Stimulated activated CD4-positive, alpha-beta T cell treated with anti-CD3 and anti-CD28 coated beads, Interleukin-1b, Interleukin-23, amount 100 ng/mL, for 24 hours (primary cell): ENCODE measurements at places on chromosomes 6 and 20.
A peak's percentile ranks its signal among the peaks of the same experiment; 100 is the strongest.

DNA sequence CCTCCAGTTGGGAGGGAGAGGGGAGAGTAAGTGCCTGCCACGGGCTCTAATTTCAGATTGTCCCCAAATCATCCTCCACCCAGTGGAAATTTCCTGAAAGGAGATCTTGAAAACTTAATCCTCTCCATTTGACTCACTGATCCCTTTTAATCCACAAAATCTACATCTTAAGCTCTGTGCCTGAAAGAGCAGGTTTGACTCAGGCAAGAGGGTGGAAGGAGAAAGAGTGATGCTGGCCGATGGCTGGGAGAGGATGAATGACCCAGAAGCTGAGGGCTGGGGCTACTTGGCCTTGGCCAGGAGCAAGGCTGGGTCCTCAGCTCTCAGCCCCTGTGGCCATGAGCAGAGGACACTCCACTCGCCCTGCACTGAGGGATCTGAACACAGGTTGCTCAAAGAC lies 8.1 kb downstream of the BPIFA2 start:
- no peak for DNase-seq

- no peak for DNase-seq
These were observed 143.8 kb upstream of the MLIP start for GRCh38 chr6:53967415-53967814.

GRCh38 chr6:134495203-134495889 lies 177.4 kb upstream of the SGK1 start:
- no peak for DNase-seq

GRCh38 chr20:57564180-57564802 lies 3.4 kb downstream of the PCK1 start:
- no peak for DNase-seq

- no peak for DNase-seq
These were observed 71.3 kb upstream of the SOX4 start for GRCh38 chr6:21522143-21522747.

- DNase-seq, result no peak
These were observed 183.0 kb upstream of the TAB2 start for GRCh38 chr6:149134511-149134933.

GRCh38 chr6:148884461-148884860 lies 137.6 kb downstream of the UST start:
- no peak for DNase-seq

DNA sequence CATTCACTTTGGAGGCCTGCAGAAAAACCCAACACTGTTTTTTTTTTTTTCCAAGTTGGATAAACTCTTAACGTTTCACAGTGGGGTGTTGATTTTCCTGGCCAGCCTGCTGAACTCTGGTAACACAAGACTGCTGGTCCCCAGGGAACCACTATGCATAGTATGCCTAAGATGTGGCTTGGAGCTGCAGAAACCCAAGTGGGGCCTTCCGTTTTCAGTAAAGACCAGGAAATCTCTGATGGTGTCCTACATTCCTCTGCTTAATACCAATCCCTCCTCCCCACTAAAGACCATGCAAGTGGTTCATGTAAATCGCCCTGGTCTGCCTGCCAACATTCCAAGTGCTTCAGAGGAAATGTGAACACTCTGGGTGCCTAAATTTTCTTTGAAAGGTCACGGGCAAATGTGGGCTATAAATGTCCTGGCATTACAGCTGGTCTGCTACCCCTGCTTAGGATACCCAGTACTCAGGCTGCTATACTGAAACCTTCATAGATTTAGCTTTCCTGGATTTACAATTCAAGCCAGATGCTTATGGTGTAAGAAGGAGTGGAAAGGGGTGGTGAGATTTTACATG lies 615.4 kb downstream of the MAFB start:
- no peak for DNase-seq

- no peak for DNase-seq
These were observed 248.3 kb downstream of the LY86 start for GRCh38 chr6:6836609-6837406.

- peak; percentile 70 for DNase-seq
These were observed 15.7 kb upstream of the HLA-A start for GRCh38 chr6:29926413-29927274.

DNA sequence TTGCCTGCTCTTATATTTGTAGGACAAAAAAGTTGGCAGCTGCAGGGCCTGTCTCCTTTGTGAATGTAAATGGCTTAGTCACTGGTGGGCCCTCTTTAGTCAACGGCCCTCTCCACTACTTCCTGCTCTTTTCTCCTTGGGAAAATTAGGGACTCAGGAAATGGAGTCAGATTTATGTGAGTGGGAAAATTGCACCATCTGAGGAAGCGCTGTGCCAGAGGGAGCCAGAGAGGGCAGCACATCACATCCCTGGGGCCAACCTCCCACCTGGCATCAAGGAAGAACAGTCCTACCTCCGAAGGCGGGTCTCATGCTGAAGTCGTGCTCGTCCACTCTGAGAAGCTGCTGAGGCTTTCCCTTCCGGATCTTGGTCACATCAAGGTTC lies 15.6 kb downstream of the GABRR2 start:
- no peak for DNase-seq

DNA sequence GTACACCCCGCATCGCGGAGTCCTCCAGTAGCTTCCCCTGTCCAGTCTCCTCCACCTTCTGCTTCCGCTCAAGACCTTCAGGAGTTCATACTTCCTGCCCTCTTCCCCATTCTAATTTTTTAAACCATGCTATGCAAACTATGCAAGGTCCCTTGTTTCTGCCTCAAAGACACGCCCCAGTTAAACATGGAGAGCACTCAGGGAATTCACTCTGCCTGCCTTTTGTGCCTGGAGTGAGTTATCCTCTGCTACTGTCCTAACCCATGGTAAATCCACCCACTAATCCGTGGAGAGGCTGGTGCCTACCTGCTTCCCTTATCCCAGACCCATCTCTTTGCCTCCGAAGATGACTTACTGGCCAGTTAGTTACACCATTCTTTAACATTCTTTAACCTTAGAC lies 473.7 kb upstream of the JARID2 start:
- no peak for DNase-seq

DNA sequence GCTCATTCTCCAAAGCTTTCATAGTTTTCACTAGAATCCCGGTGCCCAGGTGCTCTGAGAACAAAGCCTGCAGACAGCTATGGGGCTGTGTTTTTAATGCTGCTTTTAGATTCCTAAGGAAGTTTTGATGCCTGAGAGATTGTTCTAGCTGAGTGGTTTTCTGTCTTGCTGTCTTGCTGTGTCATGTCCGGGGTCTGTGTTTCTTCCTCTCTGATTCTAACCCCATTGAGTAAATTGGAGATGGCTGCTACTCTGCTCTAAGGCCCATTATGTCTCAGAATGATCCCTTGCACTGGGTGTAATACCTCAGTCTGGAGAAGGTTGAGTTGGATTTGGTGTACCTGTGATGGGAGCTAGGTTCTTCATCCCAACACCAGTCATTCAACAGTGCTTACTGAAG lies 63.4 kb downstream of the ARID1B start:
- no peak for DNase-seq

- no peak for DNase-seq
These were observed 164.2 kb downstream of the DTNBP1 start for GRCh38 chr6:15498640-15499039.

DNA sequence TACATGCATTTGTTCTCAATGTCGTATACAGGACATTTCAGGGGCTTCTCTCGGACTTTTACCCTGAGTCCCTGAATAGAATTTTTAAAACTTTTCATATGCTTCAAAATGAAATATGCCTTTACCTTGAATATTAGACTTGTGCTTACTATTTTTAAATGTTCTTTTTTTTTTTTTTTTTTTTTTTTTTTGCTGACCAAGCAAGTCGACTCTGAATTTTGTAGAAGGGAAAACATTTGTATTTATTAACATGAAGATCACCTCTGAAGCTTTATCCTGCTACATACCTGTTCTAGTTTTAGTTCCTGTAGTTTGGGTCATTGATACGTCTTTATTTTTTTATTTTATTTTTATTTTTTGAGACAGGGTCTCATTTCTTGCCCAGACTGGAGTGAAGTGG lies 39.7 kb upstream of the SAYSD1 start:
- no peak for DNase-seq

- no peak for DNase-seq
These were observed 298.8 kb downstream of the GMDS start for GRCh38 chr6:1946583-1946982.

DNA sequence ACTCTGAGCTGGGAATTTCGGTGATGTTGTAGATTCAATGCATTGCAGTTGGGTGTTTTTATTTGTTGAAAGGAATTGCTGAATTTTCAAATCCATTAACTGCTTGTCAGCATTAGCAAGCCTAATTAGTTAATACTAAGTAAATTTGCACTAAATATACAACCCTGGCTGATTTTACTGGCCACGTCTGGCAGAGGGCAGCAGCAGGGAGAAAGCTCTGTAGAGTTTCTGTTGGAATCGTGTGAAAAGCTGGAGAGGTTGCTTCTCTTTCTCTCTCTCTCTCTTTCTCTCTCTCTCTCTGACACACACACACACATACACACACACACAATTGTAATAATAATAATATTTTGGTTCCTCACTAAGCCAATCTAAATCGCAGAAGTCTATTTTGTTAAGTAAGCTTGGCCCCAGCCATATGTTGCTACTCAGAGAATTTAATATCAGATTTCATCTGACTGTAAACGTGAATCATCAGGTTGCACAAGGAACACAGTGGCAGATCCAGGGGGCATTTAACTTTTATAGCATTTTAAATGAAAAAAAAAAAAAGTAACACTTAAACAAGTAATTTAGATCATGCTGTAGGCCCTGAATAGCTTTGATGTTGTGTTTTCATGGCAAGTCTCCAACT lies 289.5 kb downstream of the ESR1 start:
- DNase-seq, result no peak

DNA sequence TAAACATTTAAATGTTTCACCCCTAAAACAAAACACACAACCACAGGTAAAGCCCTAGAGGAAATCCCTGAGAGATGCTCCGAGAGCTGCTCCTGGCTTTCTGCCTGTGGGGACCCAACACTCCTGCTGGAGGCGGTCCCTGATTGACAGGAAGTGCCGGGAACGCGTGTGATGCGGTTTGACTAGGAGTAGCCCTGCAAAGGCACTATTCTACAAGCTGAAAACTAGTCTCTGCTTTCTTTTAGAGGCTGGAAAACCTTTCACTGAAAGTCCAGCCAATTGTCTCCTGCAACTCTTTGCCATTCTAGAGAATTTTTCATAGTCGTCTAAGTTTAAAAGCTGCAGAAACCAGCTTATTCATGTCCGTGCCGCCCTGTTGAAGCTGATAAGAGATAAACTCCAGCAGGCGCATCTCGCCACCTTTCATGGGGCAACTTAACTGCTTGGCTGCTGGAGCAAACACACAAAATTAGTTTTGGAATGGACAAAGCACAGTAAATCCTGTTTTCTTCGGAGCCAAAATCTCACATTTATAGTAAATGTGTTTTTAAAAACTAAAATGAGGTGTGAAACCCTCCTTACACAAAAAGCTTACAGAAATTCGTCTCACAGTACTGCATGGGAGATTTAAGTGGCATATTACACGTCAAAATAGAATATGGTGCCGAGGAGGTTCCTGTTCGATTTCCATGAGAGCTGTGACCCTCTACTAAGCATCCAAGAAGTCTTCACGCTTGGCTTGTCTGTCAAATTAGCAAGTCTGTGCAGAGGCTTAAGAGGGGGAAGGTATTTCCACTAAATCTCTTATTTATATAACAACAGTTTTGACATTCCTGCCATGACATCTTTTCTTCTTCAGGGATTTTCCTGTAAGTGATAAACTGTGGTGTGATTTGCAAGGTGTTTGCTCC lies 46.9 kb downstream of the DACT2 start:
- no peak for DNase-seq

DNA sequence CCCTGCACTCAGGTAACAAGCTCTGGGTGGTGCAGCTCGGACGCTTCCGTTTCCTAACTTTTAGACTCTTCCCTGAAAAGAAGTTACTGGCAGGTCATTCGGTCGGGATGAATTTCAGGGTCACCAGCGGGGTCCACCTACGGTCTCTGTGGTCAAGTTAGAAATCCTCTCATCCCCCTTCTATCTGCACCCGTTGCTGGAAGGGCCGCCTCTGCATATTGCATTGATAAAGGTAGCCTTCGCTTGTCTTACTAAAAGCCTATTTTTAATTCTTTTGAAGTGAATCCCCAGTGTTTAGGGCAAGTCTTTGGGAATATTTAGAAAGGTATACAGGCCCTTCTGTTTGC lies 47.3 kb downstream of the LRRN4 start:
- no peak for DNase-seq

DNA sequence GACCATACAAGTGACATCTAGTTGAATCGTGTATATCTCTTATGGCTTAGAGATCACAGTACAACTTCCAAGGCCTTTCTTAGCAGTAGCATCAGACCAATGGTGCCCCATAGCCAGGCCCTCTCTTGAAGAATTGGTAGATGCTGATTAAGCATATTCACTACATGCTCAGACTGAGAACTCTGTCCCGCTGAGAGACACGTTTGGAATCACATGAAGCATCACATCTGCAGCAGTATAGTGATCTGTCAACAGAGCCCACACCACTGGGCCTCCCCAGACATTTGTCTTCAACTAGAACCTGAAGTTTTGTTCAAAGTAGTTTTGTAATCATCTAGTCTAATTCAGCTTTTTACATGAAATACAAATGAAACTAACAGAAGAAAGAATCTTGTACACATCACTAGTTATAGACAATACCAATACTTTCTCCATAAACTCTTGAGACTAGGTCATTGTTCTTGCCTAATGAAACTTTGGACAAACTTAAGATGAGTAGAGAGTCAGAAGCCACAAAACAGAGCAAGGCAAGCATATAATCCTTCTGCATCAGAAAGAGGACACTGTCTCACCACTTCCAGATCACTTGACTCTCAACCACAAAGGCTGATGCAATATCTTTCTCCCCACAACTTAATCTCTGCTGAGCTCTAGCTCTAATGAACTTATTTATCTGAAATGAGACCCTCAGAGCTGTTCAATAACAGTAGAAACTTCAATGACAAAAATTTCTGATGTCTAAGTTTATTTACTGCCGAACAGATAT lies 182.7 kb downstream of the TBX18 start:
- no peak for DNase-seq

DNA sequence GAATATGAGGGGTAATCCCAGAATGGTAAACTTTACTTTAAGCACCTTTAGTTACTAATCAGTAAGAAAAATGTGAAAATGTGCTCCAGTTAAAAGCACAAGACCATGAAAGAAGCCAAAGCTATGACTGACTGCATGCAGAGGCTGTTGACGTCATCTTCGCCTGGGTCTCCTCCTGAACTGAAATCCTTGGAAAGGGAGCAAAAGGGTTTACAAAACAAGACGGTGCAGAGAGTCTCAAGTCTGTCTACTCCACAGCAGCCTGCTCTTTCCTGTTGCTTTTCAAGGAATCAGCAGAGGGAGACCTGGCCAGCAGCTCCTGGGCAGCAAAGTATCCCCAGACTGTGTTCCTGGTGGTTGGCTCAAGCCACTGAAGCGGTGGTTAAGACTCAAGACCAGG lies 10.2 kb downstream of the FKBP1A start:
- DNase-seq, result no peak

DNA sequence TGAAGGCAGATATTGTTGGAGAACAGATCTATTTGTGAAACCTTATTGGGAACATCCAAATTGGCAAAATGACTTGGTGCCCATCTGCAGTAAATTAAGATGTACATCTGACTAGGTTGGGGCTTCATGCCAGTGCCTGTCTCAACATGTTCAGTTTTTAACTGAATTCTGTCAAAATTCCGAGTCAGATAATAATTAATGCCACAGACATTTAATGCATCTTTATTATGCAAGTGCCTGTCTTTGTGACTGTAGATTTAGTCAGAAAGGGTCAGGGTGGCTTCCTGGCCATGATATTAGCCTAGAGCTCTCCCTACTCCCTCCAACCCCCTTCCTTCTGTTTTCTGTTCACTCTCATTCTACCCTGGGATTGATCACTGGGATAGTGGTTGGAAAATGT lies 199.3 kb upstream of the FLRT3 start:
- DNase-seq, result no peak
